ENCODE measurements at places on chromosomes 6 and 20. TPM values are rescaled to one million over a fixed set of nuclear protein-coding genes. Genes with fewer than 3 reads are reported as not detected.

- DNase-seq, result no peak
These were observed 226.1 kb downstream of the SOD2 start for GRCh38 chr6:159466926-159467325.

DNA sequence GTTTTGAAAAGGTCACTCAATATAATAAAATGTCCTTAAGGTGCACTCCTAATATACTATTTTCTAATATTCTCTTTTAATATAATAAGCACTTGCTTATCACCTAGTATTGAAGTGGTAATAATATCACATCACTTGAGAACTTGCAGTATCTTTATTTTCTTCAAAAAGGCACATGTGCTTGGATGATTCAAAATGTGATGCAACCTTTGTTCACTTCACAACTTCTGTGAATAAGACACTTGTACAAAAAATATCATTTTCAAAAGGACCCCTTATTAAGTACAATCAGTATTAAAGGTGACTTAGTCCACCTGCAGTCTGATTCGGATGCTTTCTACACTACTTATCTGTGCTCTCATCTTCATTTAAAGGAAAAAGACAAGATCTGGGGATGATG is 3.4 kb downstream of the PRELID3B start:
- DNase-seq, result no peak

The HLA-DOA gene
- not detected for total RNA-seq

The IRAK1BP1 gene
- 5.4 TPM for total RNA-seq

Data from SJCRH30 (cell line).